ENCODE measurements at places on chromosomes 16 and 17.

DNA sequence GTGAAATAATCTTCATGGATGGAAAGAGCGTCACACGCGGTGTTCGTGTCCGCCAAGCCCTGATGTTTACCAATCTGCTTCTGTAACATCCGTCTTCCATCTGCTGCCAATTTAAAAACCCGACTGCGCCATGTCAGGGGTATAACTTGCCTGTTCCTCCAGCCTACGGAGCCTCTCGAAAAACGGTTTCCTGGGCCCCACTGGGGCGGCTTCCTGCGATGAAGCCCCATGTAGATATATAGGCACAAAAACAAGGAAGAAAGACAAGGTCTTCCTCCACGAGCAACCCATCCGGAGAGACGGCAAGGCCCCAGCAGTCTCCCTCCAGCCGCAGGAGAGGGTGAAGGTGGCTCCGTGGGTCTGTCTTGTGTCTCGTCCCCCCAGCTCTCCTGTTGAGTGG is at the start of gene PTX4:
TSS of gene PTX4 (minus strand) at position 326 of the 400 bp plus-strand sequence. CDS start at position 291, 35 bp downstream.
- DNase-seq: no peak

DNA sequence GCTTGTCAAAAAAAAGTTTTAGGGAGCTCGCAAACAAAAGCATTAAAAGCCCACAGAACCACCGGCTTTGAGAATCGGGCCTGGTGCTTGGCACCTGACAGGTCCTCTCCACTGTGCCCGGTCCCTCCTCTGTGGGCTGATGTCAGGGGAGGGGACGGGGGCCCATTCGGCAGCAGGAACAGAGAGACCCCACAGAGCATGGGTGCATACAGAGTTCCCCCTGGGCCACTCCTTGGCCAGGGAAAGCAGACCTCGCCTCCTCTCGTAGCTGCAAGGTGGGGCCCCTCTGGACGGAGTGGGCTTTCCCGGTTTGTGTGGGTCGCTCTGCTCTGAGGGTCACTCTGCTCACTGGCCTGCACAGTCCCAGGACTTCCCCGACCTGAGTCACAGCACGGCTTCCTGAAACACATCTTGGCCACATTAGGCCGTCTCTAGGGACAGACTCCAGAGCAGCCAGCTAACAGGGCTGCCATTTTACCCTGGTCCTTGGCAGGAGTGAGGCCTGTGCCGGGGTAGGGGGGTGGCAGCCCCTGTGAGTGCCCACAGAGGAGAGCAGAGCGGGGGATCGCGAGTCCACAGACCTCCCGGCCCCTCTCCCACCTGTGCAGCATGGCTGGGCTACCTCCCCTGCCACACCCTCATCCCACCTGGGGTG is 11.1 kb downstream of the CBFA2T3 start:
- DNase-seq: no peak

DNA sequence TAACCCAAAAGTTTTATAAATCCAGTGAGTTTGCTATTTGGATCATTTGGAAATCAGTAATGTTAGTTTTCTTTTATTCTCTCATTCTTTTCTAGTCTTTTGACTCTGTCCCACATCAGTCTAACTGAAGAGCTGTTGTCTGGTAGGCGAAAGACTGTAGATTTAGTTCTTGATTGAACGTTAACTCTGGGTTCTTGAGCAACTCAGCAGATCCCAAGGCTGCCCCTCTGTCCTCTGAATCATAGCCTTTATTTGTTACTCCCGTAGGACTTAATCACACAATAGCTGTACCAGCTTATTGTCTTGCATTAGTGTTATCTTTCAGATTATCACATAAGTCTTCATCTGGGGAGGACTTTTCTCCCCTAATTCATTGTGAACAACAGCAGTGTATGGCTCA is 119.3 kb upstream of the TOM1L1 start:
- no peak for DNase-seq

- DNase-seq: no peak
Observed at GRCh38 chr16:52568983-52569690, 22.2 kb upstream of the TOX3 start.

DNA sequence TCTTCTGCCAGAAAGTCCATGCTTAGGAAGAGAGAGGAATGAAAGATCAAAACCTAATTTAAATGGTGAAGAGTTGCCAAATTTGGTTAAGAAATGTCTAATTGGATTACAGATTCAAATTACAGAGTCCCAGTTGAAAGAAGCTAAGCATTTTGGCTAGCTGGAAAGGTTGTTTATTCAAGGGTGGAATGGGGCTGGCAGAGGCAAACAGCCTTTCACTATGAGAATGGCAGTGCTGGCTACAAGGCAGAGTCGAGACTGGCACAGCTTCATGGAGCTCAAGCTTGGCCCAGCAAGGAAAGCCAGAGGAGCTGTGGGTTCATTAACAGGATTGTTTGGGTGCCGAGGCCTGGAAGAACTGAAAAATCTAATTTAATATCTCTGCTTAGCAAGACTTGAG is 13.6 kb downstream of the MAP3K3 start:
- DNase-seq: no peak

DNA sequence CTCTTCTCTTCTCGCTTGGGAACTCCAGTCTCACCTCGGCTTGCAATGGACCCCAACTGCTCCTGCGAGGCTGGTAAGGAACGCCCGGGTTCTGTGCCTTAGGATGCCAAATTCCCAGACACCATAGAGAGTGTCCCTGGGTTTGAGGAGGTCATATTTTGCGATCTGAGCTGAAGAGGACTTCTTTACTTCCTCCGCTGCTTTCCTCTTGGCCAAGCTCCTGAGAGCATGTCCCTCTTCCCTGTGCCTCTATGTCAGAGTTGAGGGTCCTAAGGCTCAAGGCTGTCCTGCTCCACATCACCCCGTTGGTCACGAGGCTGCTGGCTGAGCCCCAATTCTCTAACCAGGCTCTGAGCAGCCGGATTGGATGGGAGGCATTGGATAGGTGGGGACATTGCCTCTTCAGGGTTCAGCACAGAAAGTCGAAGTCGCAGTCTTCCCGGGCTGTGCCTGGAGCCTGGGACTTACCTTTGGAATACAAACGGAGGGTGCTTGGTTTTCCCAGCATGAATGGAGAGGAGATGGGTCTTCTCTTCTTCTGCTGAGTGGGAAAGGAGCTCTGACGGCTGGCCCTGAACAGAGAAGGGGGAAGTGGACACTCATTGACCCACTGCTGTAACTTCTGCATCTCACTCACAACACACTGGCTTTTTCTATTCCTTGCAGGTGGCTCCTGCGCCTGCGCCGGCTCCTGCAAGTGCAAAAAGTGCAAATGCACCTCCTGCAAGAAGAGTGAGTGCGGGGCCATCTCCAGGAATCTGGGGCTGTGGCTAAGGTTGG is 416 bp downstream of the MT1H start:
- no peak for DNase-seq

DNA sequence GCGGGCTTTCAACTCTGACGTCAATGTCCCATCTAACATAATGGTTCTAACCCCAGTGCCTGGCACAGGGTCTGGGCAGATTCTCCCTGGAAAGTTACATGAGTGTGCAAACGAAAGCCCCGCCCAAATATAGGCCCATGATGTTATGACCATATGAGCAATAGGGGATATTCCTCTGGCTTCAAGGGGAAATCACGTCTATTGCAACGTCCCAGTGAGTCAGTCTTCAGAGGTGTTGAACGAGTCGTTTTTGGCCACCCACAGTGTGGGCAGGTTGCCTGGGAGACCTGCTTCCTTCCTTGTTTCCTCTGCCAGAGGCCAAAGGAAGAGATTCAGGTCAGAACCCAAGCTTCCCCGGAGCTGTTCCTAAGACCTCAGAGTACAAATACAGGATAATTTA is 30.3 kb downstream of the PIK3R5 start:
- no peak for DNase-seq

- no peak for DNase-seq
Observed at GRCh38 chr16:85555719-85556455, 57.2 kb upstream of the GSE1 start.

DNA sequence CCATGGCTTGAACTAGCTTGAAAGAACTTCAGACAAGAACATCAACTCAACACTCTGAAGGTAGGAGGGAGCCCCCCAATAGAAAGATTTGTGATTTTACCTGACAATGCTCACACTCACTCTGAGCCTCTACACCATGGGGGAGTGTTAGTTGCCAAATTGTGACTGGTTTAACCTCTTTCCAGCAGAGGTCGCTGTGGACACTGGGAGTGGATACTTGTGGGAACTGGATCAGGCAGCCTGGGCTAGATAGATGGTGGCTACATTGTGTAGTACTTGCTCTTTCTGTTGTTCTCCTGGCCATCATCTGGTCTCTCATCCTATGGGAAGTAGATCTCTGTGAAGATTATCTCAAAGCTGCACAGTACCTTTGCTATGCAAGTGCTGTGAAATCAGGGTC is 2.9 kb downstream of the SMPD3 start:
- no peak for DNase-seq

DNA sequence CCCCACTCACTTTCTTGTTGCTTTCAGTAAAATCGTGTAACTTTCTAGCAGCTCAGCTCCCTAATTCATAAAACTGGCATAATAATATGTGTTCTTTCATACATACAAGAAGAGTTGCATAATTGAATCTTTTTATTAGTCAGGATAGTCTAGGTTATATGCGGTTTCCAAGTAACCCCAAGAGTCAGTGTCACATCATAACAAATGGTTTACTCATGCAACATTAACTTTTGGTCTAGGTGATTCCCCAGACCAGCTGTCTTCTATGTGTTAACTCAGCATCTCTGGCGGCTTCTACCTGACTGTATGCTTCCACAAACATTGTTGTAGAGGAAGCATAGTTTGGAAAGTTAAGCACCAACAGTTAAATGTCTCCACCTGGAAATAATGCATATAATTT is 1000.4 kb downstream of the CDH11 start:
- no peak for DNase-seq

DNA sequence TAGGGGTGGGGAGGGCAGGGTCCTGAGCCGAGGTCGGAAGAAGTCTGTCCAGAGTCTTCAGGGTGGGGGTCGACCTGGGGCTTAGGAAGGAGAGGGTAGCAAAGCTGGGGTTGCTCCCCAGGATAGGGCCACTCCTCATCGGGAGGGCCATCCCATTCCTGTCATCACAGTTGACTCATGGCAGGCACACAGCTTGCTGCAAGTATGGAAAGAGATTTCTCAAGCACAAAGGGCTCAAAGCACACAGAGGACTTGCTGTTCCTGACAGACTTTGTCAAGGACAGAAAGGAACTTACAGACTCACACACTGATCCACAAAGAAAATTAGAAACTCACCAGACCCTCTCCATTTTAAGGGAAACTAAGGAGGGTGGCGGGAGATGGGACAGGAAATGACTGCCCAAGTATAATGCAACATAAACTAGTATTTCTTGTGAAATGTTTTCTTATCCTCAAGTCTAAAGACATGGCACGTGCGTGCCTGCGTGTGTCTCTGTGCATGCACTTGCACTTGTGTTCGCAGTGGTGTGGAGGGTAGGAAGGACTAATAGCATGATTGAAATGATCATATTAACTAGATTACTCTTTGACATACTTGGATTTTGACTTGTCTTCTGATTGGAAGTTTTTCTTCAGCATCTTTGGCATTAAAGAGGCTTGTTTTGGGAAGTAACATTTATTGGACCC is 2.4 kb downstream of the AOC2 start:
- DNase-seq: no peak

GRCh38 chr16:86525696-86526095 is 15.4 kb downstream of the FOXF1 start:
- no peak for DNase-seq

DNA sequence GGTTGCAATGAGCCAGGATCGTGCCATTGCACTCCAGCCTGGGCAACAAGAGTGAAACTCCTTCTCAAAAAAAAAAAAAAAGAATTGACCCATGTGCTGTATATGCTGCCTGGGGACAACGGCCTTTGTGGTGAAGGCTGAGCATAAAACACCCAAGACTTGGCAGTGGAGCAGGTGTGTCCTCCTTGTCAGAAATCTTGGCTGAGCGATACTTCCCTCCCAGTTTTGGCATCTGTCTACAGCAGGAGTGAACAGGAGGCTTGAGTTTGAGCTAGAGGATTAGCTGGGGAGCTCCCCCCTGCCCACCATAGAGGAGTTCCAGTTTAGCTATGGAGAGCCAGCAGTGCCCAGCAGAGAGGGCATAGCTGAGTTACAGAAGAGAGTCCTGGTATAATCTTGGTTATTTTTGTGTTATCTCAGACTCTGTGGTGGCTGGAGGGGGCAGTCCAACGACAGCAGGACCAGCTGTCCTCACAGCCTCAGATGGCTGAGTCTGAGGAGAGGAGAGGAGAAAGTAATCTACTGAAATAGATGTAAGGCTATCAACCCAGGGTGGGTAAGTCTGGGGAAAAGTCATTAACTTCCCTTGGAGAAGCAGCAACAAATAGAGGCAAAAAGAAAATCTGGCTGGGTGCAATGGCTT is 18.4 kb downstream of the SP2 start:
- DNase-seq: no peak

- no peak for DNase-seq
Observed at GRCh38 chr16:79601092-79601930, 774 bp upstream of the MAF start.

DNA sequence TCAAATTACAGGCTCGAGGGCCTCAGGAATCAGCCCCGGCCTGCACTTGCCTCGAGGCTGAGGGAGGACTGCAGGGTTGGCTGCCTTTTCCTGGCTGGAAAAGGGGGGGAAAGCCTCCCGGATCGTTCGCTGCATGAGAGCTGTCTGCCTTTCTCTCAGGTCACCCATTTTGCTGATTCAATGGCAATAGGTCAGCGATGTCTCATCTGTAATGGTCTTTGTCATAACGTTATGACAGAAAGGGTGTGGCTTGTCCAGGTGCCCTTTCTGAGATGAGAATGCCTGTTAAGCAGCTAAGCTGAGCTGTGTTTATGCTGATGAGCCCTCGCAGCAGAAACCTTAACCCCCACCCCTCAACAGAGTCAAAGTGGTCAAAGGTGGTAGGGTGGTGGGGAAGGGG is 81.8 kb downstream of the AKAP1 start:
- no peak for DNase-seq

- no peak for DNase-seq
Observed at GRCh38 chr16:75727221-75727620, 931 bp upstream of the CPHXL start.

GRCh38 chr17:65166787-65167186 is 29.6 kb downstream of the RGS9 start:
- no peak for DNase-seq

- DNase-seq: no peak
Observed at GRCh38 chr16:64450177-64450576, 671.7 kb downstream of the CDH11 start.

DNA sequence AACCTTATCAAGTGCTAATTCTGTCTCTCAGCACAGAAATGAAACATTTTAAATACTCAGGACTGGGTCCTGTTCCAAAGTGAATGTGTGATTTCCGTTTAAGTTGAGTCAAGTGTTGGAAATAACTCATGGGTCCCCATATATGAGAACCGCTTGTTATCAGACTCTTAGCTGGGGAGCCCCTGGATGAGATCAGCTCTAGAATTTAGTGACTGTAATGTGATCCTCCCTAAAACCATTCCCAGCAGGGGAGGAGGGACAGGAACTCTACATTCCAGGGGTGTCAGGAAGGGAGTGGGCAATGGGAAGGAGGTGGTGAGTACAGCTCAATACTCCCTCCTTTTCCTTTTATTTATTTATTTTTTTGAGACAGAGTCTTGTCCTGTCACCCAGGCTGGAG is 37.5 kb downstream of the OTOA start:
- no peak for DNase-seq

Measured in amniotic stem cell (primary cell).